Activated CD4-positive, alpha-beta T cell treated with anti-CD3 and anti-CD28 coated beads, Interleukin-10, Interleukin-2, amounts not matched to agents 100 ng/mL and 50 ng/mL, durations not matched to agents 16 hours and 8 hours (primary cell): ENCODE measurements at places on chromosomes 12 and 14.
A peak's percentile ranks its signal among the peaks of the same experiment; 100 is the strongest.

DNA sequence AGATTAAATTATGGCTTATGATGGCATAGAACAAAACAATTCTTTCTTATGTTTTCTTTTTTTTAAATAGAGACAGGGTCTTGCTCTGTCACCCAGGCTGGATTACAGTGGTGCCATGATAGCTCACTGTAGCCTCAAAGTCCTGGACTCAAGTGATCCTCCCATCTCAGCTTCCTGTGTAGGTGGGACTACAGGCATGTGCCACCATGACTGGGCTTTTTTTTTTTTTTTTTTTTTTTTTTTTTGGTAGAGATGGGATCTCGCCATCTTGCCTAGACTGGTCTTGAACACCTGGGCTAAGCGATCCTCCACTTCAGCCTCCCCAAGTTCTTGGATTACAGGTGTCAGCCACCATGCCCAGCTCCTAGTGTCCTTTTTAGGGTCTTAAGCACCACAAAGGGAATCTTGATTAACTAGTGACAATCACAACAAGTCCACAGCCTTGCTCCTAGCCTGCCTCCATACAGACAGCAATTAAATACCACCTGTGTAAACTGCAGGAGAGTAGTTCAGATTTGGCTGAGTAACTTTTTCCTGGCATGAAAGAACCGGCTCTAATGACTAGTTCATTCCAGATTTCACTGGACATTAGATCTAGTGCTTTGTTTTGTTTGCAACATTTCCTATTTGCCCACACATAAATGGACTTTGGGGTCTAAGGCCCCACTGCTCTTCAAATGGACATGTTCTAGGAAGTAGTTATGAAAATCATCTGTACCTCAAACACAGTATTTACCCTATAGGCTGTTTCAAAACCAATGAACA is 61.6 kb downstream of the SH2B3 start:
- DNase-seq, result no peak

DNA sequence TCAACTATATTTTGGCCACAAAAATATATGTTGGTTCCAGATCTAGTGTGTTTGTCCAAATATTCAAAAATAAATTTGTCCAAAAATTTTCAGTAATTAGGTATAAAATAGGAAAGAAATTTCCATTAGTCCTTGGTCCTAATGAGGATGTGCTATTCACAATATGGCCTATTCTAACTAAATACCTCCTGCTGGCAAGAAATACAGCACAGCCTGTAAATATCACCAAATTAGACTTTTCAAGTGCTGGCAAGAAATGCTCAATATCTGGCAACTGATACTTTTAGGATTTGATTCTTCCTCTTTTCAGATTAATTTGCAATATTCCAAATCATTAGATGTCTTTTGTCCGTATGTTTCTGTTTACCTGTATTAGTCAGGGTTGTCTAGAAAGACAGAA is 1446.2 kb downstream of the LRFN5 start:
- no peak for DNase-seq

GRCh38 chr12:51362747-51363342 is 16.4 kb upstream of the CELA1 start:
- no peak for DNase-seq

DNA sequence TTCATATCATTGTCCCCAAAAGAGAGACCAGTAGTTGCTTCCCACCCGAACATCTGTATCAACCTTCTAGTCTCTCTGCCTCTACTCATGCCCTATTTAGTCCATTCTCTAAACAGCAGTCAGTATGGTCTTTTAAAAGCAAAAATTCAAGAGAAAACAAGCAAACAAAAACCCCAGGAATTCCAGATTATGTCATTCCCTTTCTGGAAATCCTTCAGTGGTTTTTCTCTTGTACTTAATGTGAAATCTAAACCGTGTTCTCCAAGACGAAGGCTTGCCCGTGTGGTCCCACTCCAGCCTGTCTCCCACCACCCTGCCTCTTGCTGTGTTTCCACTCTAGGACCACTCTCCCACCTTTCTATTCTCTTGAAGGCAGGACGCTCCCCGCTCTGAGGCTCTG is 90.8 kb downstream of the TMEM30B start:
- no peak for DNase-seq

DNA sequence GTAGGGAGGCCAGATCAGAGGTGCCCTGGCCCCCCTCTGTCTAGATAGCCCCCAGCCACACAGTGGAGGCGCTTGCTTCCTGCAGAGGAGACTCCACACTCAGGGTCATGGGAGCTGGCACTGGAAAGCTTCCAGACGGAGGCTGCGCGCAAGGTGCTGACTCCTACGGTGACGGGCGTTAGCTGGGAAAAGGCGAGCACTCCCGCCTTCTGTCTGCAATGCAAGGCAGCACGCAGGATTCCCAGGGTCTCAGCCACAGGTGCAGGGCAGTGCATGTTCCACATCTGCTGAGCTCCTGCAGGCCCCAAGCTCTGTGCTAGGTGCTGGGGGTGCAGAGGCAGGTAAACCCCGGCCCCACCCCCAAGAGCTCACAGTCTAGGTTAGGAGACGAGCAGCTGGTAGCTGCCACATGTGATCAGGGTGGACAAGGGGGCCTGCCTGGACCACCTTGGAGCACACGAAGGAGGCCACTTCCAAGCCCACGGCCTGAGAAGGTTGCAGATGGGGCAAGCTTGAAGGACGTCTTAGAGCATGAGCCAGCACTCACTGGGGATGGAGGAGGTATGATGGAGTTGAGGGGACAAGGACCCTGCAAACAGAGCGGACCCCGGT is 310.9 kb upstream of the DIO3 start:
- DNase-seq, result no peak

DNA sequence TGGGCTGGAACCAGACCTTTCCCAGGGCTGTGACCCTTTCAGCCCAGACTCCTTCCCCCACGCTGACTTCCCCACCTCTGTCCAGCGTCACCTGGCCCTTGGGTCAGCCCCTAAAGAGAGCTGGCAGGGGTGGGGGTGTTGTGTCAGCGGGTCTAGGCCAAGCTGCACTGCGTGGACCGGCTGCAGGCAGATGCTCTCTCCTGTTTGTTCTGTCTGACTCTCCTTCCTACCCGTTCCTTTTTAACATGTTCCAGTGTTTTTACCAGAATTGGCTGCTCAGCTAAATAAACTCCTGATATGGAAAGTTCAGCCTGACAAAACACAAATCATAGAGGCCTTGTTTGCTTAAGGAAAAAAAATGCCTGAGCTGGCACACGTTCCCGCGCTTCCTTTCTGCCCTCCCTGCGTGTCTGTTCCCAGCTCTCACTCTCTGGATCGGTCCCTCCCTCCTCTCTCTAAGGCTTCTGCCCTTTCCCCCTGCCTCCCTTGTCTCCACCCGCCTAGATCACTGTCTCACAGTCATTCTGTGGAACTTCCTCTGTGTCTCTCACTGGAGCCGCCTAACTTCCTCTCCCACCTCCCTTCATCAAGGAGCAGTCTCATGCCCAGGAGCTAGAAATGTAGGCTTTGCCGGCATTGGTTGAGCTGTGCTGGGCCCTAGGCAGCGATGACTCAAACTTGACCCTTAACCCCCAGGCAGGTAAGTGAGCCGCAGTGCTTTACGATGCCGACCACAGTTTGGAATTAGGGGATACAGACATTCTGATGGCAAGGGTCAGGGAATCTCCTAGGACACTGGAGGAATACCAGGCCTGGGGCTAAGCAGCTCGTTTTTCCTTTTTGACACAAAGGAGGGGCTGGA is 15.5 kb upstream of the MLXIP start:
- DNase-seq, result no peak

DNA sequence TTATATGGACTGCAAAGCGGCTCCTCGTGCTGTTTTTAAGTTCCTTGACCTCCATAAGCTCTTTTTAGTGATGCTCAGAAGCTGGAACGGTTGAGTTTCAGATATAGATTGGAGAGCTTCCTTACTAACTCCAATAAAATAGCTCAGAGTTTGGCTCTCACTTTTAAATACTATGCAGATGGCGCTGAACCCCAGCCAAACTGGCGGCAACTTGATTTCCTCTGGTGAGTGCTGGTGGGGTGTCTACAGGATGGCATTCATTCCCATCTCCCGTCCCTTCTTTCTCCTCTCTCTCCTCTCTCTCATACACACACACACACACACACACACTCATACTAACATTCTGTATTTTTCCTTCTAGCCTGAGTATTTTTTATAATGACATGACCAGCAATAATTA is 346.3 kb downstream of the ETNK1 start:
- DNase-seq, result no peak

- DNase-seq, result no peak
These were observed 581.0 kb upstream of the TMEM132C start for GRCh38 chr12:127685931-127686330.

DNA sequence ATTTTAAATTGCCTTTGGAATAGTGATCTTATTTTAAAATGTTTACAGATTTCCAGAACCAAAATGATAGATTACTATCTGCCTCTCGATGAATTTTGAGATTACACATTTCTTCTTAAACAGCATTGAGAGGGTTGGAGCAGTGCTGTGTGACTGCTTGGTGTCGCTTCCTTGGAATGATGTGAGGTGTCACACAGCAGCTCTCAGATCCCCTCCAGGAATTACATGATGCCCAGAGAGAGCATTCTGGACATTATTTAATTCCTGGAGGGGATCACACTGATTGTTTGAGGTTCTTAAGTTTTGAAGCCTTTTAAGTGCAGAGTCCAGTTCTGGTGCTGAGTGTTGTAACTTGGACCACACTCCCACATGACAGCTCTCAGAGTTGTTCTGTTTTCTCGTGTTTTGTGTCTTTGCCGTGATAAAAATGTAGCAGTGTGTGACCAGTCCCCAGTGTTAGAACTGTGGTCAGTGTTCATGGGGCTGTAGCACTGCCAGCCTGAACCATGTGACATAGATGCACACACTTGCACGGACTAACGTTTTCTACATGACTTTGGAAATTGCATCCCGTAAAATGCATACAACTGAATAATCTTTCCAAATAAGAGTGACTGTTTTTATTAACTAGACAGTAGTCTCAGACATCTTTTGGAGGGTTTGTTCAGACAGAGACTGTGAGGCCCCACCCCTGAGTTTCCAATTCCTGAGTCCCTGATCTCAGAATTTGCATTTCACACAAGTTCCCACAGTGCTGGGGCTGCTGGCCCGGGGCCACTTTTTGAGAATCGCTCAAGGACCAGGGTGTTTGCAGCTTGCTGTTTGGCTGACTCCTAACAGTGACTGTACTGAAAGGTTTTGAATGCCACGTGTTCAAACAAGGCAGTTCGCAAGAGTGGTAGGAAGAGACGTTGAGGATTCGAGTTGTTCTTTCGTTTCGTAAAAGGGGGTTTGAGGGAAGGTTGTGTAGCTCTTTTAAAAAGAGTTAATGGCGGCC is 26.0 kb downstream of the XRCC3 start:
- DNase-seq, result no peak

DNA sequence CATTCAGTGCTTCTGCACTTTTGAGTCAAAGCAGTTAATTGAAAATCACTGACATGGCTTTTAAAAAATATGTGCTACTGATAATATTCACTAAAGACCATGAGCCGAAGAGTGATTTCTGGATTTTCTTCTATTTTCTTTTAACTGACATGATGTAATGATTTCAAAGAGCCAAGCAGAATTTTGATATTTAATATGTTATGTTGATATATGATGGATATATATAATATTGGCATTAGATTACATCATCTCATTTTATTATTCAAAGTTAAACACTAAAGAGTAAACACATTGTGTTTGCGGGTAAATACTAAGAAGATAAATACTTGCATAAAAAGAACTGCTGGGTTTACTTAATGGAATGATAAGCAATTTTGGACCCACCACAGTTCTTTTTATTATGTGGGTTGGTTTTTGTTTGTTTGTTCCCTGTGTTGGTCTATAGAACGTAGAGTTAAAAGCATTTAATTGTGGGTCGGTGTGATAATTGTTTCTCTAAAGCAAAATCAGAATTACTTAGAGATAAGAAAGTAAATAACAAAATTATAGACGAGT is 692 bp downstream of the SPIC start:
- no peak for DNase-seq

DNA sequence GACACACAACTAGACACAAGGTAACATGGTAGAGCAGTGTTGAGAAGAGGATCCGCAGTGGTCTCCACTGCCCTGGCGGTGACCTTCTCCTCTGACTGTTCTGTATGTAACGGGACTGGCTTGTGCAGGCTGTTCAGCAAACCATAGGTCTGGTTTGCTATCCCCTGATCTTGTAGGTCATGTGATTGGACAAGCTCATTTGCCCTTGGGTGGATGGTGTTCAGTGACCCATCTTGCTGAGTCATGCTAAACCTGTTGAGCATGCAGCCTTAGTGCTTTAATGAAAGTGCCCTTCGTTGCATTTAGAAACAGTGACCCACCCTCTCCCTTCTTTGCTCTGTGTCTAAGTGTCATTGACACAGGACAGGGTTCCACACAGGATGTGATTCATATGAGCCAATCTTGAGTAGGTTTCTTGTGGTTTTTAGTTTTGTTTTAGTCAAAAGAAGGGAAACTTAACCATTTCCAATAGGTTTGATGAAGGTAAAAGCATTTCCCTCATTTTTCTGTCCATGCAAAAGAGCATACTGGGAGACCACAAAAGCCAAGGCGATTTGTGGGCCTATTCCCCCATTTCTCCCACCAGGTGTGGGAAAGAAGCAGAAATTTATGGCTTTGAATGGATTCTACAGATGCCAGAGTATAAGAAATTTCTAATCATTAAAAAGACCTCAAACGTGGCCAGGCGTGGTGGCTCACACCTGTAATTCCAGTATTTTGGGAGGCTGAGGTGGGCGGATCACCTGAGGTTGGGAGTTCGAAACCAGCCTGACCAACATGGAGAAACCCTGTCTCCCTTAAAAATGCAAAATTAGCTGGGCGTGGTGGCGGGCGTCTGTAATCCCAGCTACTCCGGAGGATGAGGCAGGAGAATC is 32.6 kb upstream of the HIF1A start:
- DNase-seq, result peak; percentile 96

GRCh38 chr14:50864946-50865345 is 6.9 kb upstream of the ABHD12B start:
- DNase-seq, result no peak

DNA sequence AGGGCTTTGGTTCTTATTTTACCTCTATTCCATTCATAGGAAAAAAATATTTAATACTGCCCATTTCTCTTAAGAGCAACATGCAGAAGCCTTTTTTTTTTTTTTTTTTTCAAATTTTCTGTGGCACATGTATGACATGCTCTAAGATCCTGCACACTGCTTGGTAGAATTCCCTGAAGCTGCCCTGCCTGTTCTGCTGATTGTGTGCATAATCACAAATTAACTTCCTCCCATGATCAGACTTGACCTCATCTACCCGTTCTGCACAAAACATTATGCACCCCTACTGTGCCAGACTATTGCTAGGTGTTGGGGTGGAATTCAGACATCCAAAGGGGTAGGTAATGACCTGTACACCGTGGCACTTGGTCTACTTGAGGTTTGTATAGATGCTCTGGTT is 22.2 kb downstream of the SUDS3 start:
- no peak for DNase-seq

DNA sequence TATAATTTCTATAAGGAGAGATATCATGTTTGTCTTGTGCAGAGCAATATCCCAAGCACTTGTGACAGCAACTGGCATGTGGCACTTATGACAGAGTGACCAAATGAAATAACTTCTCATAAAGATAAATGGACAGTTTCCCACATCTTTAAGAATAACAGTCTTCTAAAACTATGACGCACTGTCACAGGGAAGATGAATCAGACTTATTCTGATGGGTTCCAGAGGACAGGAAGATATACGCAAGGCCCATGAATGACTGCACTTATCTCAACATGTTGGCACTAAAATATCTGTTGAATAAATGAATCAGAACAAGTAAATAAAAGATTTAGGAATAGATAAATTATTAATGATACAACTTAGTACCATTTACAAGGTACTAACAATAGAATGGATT is 465.8 kb upstream of the SYT1 start:
- no peak for DNase-seq
